Activated naive CD4-positive, alpha-beta T cell treated with Interleukin-2 at 50 U/mL for 16 hours (primary cell): ENCODE measurements at places on chromosomes 3 and 15.

GRCh38 chr15:77869021-77869895, 208.3 kb downstream of the TBC1D2B start:
- DNase-seq, result no peak

GRCh38 chr3:124833710-124834332, 53.3 kb downstream of the ITGB5 start:
- no peak for DNase-seq

- DNase-seq, result no peak
Observed at GRCh38 chr15:90891346-90891949, 7.1 kb downstream of the FES start.

GRCh38 chr3:67311440-67311839, 313.3 kb downstream of the KBTBD8 start:
- DNase-seq, result no peak

- no peak for DNase-seq
Observed at GRCh38 chr3:140035871-140036270, 100.9 kb downstream of the CLSTN2 start.

DNA sequence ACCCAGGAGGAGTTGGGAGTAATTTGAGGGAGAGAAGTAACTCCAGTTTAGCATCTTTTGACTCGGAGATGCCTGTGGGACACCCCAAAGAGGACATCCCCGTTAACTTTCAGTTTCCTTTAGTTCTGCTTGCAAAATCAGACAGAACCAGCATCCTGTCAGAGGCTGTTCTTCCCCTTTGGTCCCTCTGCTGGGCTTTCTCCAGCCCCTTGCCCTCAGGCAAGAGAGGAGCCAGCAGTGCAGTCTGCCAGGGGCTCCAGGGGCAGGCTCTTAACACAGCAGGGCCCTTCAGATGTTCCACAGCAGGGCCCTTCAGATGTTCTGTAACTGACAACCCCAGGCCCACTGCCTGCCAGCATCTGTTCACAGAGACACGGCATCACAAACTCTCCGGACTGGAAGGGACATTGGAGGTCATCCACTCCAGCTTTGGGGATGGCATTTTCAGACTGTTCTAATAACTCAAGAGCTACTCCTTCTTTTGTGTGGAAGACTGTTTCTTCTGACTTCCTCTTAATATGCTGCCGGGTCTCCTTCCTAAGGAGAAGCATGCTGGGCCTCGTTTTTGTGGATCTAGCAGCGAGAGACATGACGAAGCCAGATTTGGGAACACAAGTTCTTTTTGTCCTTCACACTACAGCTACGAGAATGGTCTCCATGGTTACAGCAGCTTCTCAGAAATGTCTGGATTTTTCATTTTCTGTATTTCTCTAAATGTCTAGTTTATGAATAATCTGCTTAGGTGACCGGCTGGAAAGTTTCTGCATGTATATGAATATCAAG, 51.9 kb downstream of the KY start:
- DNase-seq, result no peak

- no peak for DNase-seq
Observed at GRCh38 chr3:18988614-18989229, 159.6 kb upstream of the KCNH8 start.

- no peak for DNase-seq
Observed at GRCh38 chr3:19598870-19599269, 335.1 kb downstream of the EFHB start.

DNA sequence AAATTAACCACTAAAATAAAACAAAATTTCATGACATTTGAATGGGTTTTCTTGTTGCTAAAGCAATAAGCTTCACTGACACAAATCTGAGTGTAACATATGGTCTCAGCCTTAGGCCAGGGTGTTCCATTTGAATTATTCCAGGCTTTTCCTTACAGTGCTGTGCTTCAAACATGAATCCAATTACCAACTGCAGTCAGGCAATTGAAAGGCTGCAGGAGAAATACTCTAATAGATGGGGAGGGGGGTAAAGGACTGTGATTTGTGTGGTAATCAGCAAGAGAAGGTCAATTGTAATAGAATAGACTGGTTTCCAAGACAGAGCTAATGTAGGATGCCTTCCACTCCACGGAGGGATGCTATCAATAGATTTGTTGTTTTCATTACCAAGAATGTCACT, 466.7 kb downstream of the C3orf38 start:
- no peak for DNase-seq

- DNase-seq, result no peak
Observed at GRCh38 chr3:66449411-66449974, 51.3 kb downstream of the LRIG1 start.

DNA sequence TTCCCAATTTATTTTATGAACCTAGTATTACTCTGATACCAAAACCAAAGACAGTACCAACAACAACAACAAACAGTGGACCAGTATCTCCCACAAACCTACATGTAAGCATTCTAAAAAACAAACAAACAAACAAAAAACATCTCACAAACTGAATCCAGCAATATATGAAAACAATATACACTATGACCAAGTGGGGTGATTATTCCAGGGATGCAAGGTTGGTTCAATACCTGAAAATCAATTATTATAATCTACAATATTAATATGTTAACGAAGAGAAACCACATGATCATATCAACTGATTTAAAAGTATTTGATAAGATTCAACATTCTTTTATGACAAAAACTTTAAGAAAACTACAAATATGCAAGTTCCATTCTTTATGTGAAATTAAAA, 391.3 kb downstream of the MAGI1 start:
- DNase-seq, result no peak

DNA sequence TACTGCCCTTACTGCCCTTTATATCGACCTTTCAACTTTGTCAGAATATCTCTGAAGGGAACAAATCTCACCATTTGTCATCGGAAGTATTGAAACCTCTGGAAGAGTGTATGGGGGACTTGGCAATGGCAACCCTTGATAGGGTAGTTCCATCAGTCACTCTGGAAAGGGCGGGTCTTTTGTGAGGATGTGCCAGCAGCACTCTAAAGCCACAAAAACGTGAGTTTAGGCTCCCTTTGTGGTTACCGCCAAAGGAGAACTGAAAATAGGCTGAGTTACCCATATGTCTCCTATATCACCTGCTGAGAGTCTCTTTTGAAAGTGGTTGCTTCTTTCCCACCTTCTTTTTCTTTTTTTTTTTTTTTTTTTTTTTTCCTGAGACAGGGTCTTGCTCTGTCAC, 296.8 kb upstream of the CHRM5 start:
- no peak for DNase-seq

GRCh38 chr3:29561651-29562149, 280.8 kb downstream of the RBMS3 start:
- no peak for DNase-seq

- DNase-seq, result no peak
Observed at GRCh38 chr3:193831495-193832455, 238.8 kb downstream of the OPA1 start.

DNA sequence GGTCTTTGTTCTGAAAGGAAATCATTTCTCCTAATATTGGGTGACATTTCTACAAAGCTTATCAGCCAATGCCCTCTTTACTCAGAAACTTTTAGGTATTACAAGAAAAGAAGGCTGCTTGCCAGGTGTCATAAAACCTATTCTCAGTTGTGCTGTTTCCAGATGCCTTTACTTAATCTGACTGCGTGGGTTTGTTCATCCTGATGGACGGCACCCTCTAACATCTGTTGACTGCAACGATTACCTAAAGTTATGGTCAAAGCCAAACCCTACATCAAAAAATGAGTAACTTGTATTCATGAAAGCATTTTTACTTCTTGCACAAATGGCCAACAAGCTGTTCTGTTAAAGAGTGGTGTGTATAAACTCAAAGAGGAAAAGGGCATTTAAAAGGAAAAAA, 207.7 kb upstream of the PDZRN3 start:
- DNase-seq, result no peak

GRCh38 chr15:38867556-38867955, 302.9 kb upstream of the RASGRP1 start:
- DNase-seq, result no peak

GRCh38 chr3:50260942-50261441, 8.0 kb upstream of the SEMA3B start:
- no peak for DNase-seq

- DNase-seq, result no peak
Observed at GRCh38 chr3:177810162-177810623, 612.9 kb upstream of the TBL1XR1 start.

GRCh38 chr3:63886858-63887257, 23.2 kb downstream of the ATXN7 start:
- DNase-seq, result no peak

- DNase-seq, result no peak
Observed at GRCh38 chr15:62894322-62895085, 148.0 kb upstream of the TPM1 start.

DNA sequence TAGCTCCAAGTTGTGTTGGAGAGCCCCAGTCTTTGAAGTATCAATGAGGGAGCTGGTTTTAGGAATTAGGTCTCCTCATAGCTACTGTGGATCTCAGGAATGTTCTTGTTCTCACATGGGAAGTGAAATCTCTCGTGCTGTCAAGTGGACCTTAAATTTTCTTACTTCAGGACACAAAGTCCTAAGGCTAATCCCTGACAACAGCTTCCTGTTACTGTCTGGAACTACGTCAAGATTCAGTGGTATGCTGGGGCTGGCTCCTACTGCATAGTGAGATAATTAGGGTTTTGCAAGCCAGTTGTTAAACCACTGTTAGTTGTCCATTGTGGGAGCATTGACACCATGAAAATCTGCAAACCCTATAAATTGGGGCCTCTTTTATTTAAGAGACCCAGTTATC, 22.8 kb downstream of the MESP1 start:
- DNase-seq, result no peak

- no peak for DNase-seq
Observed at GRCh38 chr15:56778761-56779160, 45.5 kb upstream of the ZNF280D start.

DNA sequence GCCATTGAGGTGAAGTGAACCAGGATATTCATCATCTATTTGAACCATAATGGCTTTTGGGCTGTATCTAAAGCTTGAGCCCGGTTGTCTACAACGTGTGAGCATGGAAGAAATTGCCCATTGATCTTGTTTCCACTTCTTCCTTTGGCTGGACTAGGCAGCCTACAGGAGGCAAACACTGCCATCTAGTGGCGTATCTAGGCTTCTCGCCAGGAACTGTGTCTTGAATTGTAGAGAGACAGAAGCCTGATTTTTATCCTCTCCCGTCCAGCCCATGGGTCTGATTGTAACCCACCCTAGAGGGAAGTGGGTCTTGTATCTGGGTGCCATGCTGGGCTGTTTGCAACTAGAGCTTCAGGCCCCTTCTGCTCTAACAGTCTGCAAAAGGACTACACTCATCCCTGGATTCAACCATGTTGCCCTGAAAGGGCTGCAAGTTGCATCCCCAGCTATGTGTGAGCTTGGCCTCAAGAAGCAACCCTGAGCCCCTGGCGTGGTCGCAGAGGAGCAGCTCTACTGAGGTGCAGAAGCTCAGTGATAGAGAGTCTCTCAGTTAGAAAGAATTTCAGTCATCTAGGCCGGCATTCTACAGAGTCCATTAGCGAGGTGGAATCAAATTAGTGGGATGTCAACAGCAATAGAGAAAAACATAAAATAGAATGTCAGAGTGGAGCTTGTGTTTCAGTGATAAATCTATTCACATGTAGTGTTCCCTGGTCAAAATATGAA, 170.2 kb upstream of the UMPS start:
- peak; percentile 55 for DNase-seq

DNA sequence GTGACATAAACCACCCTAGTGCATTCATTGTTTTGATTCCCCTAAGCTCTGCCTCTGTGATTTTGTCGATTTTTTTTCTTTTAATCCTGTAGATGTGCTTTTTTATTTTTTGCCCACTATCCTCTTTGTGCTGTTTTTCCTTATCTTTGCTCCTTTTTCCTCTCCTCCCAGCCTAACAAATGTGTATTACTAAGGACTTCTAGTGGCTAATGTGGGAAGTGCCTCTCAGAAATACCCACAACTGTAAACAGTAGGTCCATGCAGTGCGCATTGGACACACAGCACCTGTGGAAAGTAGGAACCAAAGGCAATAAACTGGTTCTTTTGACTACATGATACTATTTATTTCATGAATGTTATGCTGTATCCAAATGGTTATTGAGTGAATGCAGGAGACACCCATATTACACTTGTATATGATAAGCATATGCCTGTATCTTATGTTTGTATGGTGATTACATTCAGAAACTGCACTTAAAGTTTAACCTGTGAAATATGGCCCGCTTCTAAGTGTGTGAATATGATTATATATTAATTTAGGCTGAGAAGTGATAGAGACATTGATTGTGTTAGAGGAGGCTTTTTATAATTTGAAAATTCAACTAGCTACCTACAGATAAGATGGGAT, 147.8 kb downstream of the PLCL2 start:
- no peak for DNase-seq

GRCh38 chr3:22360970-22361369, 610.0 kb upstream of the ZNF385D start:
- DNase-seq, result no peak

DNA sequence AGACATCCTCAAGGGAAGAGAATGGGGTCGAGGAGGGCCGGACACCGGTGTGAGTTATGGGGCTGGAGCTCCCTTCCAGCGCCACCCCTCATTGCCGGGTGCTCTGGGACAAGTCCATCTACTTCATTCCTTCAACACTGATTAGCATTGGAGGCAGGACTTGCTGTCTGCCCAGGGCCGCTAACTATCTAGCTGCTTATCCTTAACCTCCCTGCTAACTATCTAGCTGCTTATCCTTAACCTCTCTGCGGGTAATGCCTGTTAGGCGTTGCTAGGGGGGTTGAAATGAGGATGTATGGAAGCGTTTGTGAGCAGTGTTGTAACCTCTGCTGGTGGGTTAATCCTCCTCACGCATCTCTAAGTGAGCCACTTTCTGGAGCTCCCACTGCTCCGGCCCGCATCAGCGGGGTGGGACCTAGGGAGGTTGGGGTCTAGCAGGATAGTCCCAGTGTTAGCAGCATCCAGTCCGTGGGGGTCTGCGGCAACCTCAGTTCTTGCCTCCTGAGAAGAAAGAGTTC, 10.9 kb upstream of the CHAC1 start:
- no peak for DNase-seq

DNA sequence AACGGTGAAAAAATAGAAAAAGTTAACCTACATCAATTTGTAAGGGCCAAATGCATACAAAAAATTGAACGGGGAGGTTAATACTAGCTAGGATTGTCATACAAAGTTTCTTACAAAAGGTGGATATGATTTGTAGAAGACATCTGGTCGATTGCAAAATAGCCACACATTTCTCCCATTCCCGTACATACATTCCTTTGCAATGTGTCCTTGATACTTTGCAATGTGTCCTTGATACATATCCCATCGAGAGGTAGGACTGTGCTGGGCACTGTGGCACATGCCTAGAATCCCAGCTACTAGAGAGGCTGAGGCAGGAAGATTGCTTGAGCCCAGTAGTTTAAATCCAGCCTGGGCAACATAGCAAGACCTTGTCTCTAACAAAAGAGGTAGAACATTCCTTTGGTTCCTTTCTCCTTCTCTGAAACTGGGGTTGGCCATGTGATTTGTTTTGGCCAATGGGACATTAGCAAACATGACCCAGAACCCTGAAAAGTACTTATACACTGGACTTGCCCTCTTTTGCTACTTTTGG, 9.5 kb downstream of the TTBK2 start:
- DNase-seq, result no peak

DNA sequence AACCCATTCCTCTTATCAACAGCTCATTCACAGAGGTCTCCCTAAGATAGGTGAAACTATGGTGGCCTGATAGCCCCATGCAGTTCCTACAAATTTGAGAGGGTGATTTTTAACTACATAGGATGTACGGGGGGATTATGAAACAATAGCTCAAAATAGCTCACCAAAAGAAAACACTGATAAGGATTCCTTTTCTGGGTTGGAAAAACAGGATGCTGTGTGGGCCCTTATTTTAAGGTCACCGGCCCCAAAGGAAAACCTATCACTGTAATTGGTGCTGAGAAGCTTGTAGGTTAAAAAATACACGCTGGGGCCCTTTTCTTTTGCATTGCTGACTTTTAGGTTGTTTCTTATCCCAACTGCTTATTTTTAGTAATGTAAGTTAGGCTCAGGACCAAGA, 627.4 kb downstream of the MAGI1 start:
- no peak for DNase-seq
